Spinal cord (tissue), 10 donors: ENCODE measurements at places on chromosomes 13 and 19. TPM values are rescaled to one million over a fixed set of nuclear protein-coding genes. Genes with fewer than 3 reads are reported as not detected.

- DNase-seq = no peak
Observed at GRCh38 chr19:31037286-31037980, 311.8 kb downstream of the TSHZ3 start.

POSTN gene
- 164 TPM for total RNA-seq

GRCh38 chr13:75445717-75446499 lies 36.1 kb downstream of the TBC1D4 start:
- no peak for DNase-seq

DNA sequence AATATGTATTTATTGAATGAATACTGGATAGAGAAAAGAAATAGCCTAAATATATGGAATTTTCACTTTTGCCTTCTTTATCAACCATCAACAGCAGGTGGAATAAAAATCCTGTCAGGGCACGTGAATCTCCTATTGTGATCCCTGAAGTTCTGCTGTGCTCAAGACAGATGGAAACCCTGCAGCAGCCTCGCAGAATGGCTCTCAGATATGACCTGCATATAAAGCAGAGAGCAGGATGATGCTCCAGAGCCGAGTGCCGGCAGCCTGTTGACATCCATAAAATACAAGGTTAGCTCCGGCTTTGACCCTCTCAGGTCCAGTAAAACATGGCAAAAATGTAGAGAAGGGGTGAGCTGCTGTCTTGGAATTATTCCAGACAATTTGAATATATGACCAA lies 659.3 kb downstream of the DIAPH3 start:
- no peak for DNase-seq

DNA sequence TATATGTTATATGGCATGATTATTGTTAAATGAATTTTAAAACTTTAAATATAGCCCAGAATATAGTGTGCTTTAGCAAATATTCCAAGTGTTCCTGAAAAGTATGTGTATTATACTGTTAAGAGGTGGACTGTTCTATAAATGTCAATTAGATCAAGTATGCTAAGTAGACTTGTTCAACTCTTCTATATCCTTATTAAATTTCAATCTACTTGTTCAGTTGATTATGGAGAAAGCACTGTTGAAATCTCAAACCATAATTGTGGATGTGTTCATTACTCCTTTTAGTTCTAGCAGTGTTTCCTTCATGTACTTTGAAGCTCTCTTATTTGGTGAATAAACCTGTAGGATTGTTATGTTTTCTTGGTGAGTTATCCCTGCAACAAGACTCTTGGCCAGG lies 52.5 kb downstream of the SPACA7 start:
- no peak for DNase-seq

GRCh38 chr13:83281654-83282053 lies 600.6 kb downstream of the SLITRK1 start:
- no peak for DNase-seq

GRCh38 chr13:43347877-43348276 lies 324.5 kb downstream of the DNAJC15 start:
- no peak for DNase-seq

- DNase-seq = peak; percentile 29
Observed at GRCh38 chr19:42143341-42144234, 11.3 kb upstream of the POU2F2 start.

GRCh38 chr19:10501971-10502523 lies 1.1 kb downstream of the KEAP1 start:
- peak; percentile 35 for DNase-seq

DNA sequence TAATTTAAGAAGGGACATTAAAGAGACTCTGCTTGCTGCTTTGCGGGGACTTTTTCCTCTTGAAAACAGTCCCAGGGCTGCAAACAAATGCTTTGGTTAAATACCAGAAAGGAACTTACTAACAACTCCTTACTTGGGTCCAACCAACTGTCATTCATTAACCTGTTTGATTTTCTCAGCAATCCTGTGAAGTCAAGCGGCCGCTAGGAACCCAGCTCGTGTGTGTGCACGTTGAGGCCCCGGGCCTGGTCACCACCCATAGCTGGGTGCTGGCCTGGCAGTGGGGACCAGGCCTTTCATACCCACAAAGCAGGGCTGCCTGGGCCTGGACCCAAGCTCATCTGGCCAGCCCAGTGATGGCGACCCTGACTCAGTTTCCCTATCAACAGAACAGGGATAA lies 50.7 kb downstream of the C1QTNF9 start:
- no peak for DNase-seq

DNA sequence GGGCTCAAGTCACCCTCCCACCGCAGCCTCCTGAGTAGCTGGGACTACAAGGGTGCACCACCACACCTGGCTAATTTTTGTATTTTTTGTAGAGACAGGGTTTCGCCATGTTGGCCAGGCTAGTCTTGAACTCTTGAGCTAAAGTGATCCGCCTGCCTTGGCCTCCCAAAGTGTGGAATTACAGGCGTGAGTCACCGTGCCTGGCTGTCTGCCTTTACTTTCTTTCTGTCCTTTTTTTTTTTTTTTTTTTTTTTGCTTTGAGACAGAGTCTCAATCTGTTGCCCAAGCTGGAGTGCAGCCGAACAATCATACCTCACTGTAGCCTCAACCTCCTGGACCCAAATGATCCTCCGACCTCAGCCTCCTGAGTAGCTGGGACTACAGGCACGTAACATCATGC lies 25.0 kb upstream of the OR1M1 start:
- no peak for DNase-seq
